ENCODE measurements at places on chromosomes 7 and 10.
A peak's percentile ranks its signal among the peaks of the same experiment; 100 is the strongest.

DNA sequence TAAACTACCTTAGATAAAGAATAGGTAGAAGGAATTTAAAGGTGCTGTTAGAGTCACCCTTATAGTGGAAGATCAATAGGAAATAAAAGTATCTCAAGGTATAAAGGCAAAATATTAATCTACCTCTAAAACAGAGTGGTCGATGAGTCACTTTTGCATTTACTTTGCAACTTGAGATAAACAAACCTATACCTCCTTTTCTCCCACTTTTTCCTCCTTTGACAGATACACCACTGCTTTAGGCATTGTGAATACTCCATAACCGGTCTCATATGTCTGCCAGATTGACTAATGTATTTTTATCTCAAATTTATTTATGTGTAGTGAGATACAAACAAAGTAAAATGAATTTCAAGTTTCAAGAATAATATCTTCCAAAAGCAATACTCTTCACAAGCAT, 193.5 kb downstream of the SKAP2 start:
- no peak for DNase-seq

DNA sequence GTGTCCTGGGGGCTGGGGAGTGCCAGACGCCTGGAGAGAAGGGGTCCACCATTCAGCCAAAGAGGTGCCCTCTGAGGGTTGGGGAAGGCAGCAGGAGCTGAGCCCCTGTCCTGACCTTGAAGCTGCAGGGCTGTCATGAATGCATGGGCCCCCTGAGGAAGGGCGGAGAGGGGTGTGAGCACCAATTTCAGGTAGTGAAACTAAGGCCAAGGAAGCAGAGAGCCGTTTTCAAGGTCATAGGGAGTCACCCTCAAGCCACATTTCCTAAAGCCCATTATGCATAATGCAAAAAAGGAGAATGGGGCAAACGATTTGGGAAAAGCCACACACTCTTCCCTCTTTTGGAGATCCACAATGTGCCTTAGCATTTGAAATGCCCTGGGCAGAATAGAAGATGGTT, 37.2 kb downstream of the FIGNL1 start:
- no peak for DNase-seq

DNA sequence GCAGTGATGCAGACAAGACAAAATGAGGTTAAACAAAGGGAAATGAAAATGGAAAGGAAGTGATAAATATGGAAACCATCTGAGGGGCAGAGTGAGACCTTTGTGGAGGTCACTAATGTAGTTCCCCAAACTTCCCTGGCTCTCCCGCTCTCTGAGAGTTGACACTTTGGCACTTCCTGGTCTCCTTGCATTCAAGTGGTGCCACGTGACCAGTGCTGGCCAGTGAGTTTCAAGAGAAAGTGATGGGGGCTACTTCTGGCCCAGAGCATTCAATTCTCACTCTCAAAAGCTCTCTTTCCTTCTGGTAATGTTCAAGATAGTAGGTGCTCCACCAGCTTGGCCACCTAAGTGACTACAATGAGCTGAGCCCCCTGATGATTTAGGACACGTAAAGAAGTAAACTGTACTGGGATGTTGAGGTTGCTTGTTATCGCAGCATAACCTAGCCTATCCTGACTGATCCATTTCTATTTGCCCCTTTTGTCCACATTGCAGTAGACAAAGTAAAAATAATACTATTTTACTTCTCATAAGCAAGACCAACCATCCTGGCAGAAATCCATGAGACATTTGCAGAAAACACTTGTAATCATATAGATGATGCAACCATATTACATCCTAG, 242.0 kb upstream of the YAE1 start:
- DNase-seq, result no peak

DNA sequence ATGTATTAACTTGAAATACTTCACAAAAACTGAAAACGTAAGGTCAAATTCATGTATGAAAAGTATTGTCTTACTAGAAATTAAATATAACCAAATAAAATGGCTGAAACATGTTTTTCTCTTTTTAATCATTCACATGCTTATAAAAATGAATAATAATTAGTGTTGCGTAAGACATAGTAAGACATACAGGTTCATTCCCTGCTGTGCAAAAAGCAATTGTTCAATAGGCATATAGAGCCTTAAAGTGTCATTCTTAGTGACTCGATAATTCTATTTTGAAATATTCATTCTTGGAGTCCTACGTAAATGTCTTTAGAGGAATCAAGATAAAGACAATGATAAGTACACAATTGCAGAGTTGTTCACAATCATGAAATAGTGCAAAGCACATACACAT, 337.1 kb downstream of the SUGCT start:
- no peak for DNase-seq

DNA sequence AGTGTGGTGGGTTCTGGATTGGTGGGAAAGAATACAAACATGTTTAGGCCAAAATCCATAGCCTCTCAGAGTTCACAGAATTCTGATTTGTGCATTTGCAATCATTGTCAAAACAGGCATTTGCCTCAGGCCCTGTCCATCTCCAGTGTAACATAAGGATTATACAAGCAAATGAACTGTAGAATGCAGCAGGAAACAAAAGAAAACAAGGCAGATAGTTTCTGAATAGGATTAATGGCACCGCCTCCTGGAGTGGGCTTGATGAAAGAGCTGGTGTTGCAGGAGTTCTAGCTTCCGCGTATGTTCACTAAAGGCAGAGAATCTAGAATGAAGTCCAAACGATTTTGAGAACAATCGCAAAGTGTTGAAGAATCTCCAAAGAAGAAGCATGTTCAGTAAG, 11.3 kb upstream of the MPP7 start:
- DNase-seq, result no peak

DNA sequence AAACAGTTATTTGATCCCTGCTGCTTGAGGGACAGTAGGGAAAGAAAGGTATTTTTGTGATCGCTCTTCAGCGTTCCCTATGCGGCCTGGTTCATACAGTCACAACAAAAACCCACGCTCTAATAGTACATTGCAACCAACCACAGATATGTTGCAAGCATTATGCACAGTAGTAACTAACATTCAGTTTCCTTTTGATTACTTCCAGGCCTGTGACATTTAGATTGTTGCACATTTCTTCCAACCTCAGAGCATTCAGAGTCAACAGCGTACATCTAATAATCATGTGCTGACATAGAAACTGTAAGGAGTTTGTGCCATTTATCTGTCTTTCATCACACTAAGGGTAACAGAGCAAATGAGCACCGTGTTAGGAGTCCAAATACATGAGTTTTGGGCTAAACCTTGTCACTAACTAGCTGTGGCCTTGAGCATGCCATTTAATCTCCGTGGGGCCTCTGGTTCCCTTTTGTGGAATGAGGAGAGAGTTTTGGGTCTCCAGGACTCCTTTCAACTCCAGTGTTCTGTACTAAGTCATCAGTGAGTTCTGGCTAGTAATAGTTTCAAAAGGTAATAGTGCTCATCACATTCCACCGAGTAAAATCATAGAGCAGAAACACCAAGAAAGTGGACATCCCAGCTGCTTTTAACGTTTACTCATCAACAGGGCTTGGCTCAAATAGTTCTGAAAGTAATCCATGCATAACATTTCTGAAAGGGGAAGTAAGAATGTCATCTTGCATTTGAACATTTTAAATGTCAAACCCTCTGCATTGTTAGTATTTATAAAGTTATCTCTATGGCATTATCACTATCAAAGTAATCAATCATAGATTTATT, 99.0 kb upstream of the FZD1 start:
- DNase-seq, result peak; percentile 91

- peak; percentile 78 for DNase-seq
Measured at GRCh38 chr7:120402079-120402767, 129.2 kb downstream of the KCND2 start.

GRCh38 chr7:3089493-3089892, 45.8 kb upstream of the CARD11 start:
- DNase-seq, result no peak

- DNase-seq, result no peak
Measured at GRCh38 chr7:150715293-150715692, 1.1 kb upstream of the GIMAP1 start.

DNA sequence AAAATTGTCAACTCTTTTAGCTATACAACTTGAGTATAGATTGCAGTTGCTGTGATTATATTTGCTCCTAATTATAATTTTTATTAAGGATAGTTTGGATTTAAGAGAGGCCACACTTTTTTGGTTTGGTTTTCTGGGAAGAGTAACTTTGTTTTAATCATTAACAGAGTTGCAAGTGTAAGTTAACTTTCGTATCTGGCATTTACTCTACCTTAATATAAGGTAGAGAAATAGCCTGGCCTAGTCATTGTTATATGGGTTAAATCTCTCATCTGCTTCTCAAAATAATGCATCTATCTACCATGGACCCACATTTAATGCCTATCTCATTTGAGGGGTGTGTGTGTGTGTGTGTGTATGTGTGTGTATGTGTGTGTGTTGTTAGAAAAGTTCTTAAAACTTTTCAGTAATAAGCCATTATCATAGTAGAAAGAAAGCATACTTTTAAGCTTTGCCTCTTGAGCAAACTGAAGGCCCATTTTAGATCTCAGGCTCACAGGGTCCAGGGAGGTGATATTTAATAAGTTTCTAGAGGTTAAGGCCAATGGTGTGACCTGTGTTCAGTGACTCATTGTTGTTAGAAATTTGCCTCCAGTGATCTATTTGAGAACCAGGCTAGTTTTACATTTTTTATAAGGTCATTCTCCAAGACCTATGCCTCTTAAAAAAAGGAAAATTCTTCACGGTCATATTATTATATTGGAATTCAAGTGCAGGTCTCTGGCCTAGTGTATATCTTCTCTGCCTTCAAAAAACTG, 10.9 kb upstream of the TEX47 start:
- no peak for DNase-seq

- peak; percentile 4 for DNase-seq
Measured at GRCh38 chr7:20307119-20307518, 23.6 kb upstream of the ITGB8 start.

GRCh38 chr10:104016661-104017060, 49.7 kb downstream of the SLK start:
- no peak for DNase-seq

GRCh38 chr7:105924945-105925344, 38.1 kb upstream of the CDHR3 start:
- DNase-seq, result no peak

GRCh38 chr10:125054669-125055268, 105.6 kb downstream of the CTBP2 start:
- no peak for DNase-seq

GRCh38 chr10:78972947-78973900, 95.5 kb upstream of the ZMIZ1 start:
- DNase-seq, result peak; percentile 91

GRCh38 chr10:91557651-91558111, 75.2 kb downstream of the PPP1R3C start:
- DNase-seq, result no peak

DNA sequence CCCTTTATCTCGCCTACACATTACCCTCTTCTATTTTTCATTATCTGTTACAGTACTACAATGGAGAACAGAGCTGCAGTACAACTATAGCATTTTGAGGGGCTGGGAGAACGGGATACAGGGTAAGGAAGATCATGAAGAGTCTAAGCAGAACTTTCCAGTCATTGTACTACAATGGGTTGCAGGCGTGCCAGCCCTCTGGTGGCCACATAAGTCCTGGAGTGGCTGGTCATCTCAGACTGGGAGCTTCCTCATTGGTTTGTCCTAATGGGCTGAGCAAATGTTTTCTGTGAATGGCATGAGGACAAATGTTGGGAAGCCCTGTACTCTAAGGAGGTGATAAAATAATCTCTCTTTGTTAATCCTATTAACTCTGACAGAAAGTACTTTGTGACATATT, 33.0 kb downstream of the TMEM106B start:
- peak; percentile 31 for DNase-seq

Measured in epithelial cell of esophagus (primary cell).